ENCODE measurements at places on chromosomes 2 and 18. TPM values are rescaled to one million over a fixed set of nuclear protein-coding genes. Genes with fewer than 3 reads are reported as not detected.

The C2orf81 gene
- total RNA-seq, result 8.8 TPM

DNA sequence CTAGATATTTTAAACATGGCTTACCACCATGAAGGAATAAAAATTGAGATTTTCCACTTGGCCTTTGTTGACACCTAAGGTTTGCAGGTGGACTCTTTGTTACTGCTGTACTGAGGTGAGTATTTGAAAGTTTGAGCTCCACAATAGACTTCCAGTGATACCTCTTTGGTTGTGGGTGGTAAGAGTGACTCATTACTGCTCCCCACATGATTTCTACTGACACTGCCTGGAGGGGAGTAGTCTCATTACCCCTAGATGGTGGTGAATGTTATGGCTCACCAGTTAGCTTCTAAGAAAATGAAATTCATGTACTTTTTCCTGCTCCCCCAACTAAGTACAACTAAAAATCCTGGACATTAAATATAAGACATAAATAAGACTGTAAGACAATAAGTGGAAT, 1183.1 kb upstream of the TMEFF2 start:
- DNase-seq, result no peak

The SLC23A3 gene
- 2.6 TPM for total RNA-seq

GRCh38 chr18:51429644-51430043, 232.2 kb upstream of the MEX3C start:
- DNase-seq, result no peak

The MC5R gene
- not detected for total RNA-seq

- peak; percentile 35 for DNase-seq
Measured at GRCh38 chr2:96145036-96145847, at the start of gene DUSP2. DUSP2 (minus strand) TSS chr2:96145440; CDS start chr2:96145354, 86 bp downstream.

The SNED1 gene
- total RNA-seq, result 7.1 TPM

DNA sequence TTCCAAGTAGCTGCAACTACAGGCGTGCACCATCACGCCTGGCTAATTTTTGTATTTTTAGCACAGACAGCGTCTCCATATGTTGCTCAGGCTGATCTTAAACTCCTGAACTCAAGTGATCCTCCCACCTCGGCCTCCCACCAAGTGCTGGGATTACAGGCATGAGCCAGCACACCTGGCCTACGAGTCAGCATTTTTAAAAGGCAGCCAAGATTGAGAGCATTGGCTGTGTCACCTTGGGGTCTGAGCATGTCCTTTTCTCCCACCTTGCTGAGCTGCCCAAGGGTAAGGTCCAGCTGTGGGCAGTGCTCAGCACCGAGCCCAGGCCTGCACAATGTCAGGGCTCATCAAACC, 142.8 kb upstream of the LMAN1 start:
- no peak for DNase-seq

GRCh38 chr18:57951999-57952774, 91.8 kb upstream of the NEDD4L start:
- no peak for DNase-seq

DNA sequence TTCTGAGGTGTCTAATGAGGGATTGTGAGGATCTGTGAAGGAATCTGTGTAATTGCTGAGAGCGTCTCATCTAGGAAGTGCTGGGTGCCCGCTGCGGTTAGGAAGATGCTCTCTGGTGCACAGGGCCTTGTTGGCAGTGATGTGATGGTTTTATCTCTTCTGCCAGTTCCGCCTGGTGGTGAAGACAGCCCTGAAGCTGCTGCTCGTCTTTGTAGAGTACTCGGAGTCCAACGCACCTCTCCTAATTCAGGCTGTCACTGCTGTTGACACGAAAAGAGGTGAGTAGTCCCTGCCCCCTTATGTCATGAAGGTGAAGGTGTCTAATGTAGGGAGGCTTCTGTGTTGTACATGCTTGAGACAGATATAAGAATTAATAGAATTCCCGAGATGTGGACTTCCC, 234.2 kb downstream of the TPGS2 start:
- DNase-seq, result no peak

DNA sequence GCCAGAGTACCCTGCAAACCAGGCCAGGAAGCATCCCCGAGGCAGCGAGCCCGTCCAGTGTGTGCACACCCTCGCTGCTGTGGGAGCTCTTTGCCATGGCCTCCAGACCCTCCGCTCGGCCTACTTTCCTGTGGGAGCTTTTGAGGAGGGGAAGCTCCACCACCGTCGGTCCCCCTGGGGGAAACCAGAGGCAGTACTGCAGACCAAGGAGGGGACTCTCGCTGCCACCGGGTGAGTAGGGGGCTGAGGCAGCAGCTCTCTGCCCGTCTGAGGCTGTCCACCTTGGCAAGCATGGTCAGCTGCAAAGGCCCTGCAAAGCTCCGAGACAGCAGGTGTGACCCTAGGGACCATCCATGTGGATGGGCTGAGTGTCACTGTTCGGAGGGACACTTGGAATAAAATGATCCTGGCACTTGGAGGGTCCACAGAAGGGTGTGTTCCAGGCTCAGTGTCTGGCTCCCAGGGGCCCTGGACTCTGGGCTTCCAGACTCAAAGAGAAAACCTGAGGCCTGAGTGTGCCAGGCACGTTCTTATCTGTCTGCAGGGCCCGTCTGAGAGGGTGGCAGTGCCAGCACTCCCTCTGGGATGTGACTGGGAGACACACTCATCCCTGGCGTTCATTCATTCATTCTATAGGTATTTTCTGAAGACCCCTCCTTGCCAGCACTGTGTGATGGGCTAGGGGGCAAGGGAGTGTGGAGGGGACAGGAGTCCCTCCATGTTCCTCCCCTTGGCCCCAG, 282.8 kb upstream of the HS6ST1 start:
- peak; percentile 12 for DNase-seq
